SK-N-SH (cell line): ENCODE measurements at places on chromosomes 6 and 20. TPM values are rescaled to one million over a fixed set of nuclear protein-coding genes. Genes with fewer than 3 reads are reported as not detected.
A peak's percentile ranks its signal among the peaks of the same experiment; 100 is the strongest.

Gene DLK2
- polyA plus RNA-seq, result 1.9 and 3.9 TPM in 2 replicates

GRCh38 chr6:3612341-3613041, 139.0 kb downstream of the PXDC1 start:
- H3K27ac ChIP-seq, result no peak overlapping the region
- no peaks in the 10 kb centered on the region for H3K36me3 ChIP-seq
- H3K4me3 ChIP-seq, result no peak overlapping the region
- H3K4me1 ChIP-seq, result no peaks in the 10 kb centered on the region; the same call in 1 of the 2 replicates
- DNase-seq, result no peak

Gene MEI4
- not detected in 2 replicates for polyA plus RNA-seq

Gene SNAI1
- polyA plus RNA-seq, result 3.7 and 6.2 TPM in 2 replicates

- H3K27ac ChIP-seq, result peak overlapping the region; percentile 67
- no peak for DNase-seq
- peaks cover 25% of the 10 kb centered on the region for H3K36me3 ChIP-seq
- H3K4me1 ChIP-seq, result peaks cover 6% of the 10 kb centered on the region
- no peaks in the 10 kb centered on the region for H3K27me3 ChIP-seq
Observed at GRCh38 chr6:105346052-105346451, 56.8 kb downstream of the PREP start.

- peaks cover 14% of the 10 kb centered on the region for H3K4me1 ChIP-seq
- no peaks in the 10 kb centered on the region for H3K36me3 ChIP-seq
- H3K27me3 ChIP-seq, result no peaks in the 10 kb centered on the region
- no peak overlapping the region for H3K27ac ChIP-seq
- H3K4me3 ChIP-seq, result no peak overlapping the region
Observed at GRCh38 chr6:134519465-134519864, 201.6 kb upstream of the SGK1 start.

Gene PROKR2
- 0.13 and 0.44 TPM in 2 replicates for polyA plus RNA-seq
